ENCODE measurements at places on chromosomes 7 and 10.

DNA sequence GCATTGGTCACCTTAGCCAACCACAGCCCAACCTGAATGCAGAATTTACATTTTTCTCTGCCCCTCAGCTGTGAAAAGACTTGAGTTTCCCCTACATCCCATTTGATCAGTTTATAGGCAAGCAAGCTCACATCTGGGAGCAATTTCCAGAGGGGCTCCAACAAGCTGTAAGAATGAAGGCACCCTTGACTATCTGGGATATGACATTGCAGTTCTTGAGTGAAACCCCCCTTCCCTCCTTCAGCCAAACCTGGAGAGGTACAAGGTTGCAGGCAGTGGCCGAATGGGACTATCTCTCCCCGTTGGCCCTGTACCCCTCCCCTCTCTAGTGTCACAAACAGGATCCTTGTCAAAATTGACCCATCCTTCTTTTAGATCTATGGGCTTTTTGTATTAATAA is 30.5 kb downstream of the POLL start:
- DNase-seq = no peak

- DNase-seq = no peak
Measured at GRCh38 chr10:99233000-99233688, 2.5 kb downstream of the HPSE2 start.

GRCh38 chr10:79282388-79282787 is 64.9 kb upstream of the PPIF start:
- no peak for DNase-seq

- DNase-seq = no peak
Measured at GRCh38 chr7:20777377-20778062, 9.2 kb downstream of the SP8 start.

- no peak for DNase-seq
Measured at GRCh38 chr10:22443175-22443901, 98.0 kb downstream of the SPAG6 start.
